ENCODE measurements at places on chromosomes 1 and 21.

DNA sequence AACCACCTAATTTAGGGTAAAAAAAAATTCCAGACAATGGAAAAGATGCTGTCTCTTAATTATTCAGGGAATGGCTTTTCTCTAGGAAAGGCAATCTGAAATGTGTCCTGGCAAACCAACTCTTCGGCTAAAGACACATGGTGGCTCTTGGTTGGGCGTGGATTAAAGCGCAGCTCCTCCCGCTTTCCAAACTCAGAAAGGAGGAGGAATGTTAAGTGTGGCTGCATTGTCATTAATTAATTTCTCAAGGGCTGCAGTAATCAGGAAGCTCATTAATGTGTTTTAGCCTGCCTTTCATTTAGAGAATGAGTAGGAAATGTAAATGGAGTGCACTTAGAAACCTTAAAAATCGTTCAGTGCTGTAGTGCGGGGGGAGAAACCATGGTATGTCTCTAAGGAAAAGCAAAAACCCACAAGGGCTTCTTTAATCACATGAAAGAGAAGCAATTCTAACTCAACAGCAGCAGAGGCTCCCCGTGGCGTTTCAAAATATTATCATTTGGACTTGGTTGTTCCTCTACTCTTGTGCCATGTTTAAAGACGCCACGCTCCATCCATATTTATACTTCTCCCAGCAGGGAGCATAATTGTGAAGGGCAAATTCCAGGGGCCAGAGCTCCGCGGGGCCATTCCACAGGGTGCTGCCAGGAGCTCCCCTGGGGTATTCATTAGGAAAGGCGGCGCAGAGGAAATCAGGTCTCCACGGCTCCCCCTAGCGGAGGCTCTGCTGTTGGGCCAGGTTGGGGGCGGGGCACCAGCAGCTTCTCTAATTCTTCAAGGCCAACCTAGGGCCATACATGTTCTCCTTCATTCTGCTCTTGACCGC, 91.9 kb upstream of the SSX2IP start:
- DNase-seq, result peak; percentile 46

DNA sequence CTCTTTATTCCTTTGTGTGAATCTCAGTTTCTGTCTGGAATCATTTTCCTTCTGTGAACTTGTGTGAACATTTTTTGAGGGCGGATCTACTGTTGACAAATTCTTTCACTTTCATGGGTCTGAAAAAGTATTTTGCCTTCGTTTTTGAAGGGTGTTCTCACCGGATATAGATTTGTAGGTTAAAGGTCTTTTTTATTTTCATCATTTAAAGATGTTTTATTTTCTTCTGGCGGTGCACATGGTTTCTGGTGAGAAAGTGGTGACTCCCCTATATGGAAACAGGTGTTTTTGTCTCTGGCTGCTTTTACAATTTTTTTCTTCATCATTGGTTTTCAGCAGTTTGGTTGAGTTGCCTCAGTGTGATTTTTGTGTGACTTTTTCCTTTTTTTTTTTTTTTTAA, 94.9 kb downstream of the DYRK1A start:
- peak; percentile 57 for DNase-seq

GRCh38 chr21:45282283-45283034, 5.2 kb downstream of the POFUT2 start:
- DNase-seq, result no peak

DNA sequence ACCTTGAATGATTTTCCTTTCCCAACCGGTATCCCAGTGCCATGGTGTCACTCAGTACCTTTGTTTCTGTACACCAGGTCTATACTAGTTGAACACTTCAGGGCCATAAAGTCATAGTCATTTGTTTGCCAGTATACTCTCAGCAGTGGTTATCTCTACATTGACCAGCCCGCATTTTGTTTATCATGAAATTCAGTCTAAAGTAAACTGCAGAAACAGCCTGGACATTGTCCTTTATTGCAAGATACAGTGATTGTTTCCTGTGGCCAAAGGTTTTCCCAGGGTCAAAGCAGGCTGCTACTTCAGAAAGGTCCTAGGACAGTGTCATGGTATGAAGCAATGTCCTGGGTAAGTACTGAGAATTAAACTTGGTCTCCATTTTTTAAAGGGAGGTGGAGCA, 407.4 kb downstream of the RWDD3 start:
- no peak for DNase-seq

GRCh38 chr1:220922951-220923350, 43.7 kb downstream of the HLX start:
- DNase-seq, result no peak

- DNase-seq, result no peak
Observed at GRCh38 chr1:211066781-211067384, 67.1 kb downstream of the KCNH1 start.

DNA sequence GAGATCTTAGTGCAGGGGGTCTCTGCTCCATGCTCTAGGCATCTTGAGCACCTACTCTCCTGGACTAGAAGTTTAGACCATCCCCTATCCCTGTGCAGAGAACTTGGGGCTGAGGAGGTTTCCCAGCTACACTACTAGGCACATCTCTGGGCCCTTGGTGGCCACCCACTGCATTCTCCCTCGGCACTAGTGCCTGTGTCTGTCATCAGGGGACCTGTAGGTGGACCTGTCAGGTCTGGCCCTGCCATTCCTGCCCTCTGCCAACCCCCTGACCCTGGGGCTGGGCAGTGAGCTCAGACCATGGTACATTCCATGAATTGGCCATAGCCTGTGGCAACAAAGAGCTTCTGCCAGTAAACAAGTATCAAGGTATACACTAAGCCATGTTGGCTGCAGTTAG, 269.1 kb downstream of the AKT3 start:
- DNase-seq, result no peak

DNA sequence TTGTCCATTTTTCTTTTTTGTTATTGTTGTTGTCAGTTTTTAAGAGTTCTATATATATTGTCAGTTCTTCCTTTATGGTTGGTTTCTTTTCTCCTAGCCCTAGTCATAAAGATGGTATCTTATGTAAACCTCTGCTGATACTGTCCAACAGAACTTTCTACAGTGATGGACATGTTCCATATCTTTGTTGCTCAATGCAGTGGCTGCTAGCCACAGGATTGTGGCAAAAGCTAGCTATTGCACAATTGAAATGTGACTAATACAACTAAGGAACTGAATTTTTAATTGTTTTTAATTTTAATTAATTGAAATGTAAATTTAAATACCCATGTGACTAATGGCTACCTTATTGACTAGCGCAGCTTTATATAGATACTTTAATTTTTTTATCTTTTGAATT, 411.8 kb upstream of the PTBP2 start:
- peak; percentile 77 for DNase-seq

GRCh38 chr21:29125191-29125590, 5.3 kb upstream of the MAP3K7CL start:
- DNase-seq, result no peak

DNA sequence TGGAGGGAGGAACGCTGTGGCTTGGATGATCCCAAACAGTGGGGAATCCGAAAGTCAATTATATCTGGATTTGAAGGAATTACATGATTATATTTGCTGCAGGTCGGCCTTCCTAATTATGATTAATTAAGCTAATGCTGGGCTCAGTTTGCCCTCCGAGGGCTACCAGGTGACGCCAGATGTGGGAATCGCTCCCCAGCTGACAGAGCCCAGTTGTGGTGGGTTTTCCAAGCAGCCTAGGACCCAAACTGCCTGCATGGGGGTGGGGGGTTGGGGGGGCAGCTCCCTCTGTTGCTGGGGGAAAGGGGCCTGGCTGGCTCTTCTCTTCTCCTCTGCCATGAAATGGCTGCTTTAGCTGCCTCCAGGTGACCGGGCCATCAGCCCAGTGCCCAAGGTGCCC, 147.6 kb upstream of the C1orf174 start:
- DNase-seq, result no peak

- DNase-seq, result no peak
Observed at GRCh38 chr21:37232274-37233018, 34.7 kb downstream of the VPS26C start.

DNA sequence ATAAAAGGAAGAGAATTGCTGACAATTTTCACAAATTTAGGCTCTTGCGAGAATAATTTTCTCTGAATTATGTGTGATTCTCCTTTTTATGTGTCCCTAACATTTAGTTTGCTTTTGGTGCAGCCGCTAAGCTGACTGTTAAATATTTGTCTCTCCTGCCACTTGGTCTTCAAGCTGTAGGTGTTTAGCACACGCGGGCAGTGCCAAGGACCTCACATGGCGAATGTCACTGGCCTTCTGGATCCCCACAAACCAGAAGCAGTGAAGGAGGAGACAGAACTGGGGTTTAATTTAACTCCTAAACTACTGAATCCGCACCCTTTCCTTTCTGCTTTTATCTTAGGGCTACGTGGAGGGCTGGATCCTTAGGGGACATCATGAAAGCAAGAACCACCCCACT, 120.0 kb downstream of the KAZN start:
- no peak for DNase-seq

DNA sequence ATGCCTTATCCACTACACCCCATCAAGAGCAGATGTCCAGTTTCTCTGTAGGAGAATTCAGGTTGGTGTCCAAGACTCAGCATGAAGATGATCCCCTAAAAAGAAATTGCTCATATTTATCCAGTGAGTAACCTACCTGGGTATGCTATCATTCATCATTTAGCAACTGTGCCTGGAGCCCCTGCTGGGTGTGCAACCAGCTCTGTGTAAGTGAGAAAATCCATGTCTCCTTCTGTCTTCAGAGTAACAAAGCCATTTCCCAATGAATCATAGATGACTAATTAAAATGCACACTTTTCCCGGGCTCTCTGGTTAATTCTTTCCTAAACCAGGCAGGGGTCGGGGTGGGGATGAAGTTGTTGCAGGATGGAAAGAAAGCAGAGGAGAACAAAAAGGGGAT, 35.8 kb downstream of the OLFML3 start:
- peak; percentile 28 for DNase-seq

GRCh38 chr1:151584278-151584677, 27.6 kb upstream of the SNX27 start:
- DNase-seq, result no peak

- DNase-seq, result no peak
Observed at GRCh38 chr1:58524353-58524945, 22.1 kb downstream of the OMA1 start.

- DNase-seq, result no peak
Observed at GRCh38 chr21:16837721-16838120, 675.1 kb upstream of the CXADR start.

DNA sequence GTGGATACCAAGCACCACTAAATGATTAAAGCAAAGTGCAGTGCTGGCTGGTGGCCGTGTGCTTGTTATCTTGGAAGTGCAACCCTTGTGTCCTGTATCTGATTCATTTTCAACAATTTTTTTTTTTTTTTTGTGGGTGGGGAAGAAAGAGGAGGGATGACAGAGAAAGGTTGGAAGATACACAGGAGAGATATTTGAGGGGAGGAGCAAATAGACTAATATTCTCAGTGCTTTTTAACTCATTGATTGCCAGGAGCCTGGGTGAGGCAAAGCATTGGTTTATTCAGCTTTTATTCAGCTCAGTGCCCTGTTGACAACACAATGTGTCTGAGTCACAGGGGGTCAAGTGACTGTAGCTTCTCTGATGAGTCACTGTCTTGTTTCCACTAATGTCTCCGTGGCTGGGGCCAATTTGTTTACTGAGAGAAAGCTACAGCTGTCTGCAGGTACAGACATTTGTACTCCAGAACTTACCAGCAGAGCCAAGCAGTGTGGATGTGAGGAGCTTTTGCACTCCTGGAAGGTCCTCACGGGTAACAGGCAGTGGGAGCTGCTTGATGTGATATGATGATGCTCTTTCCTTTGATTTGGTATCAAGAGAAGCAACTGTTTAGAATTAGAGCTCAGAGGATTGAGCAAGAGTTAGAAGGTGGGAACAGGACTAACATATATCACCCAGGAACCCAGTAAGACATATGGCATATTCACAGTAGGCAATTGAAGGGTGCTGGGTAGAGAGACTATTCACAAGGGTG, 23.6 kb upstream of the DNM3 start:
- peak; percentile 82 for DNase-seq

DNA sequence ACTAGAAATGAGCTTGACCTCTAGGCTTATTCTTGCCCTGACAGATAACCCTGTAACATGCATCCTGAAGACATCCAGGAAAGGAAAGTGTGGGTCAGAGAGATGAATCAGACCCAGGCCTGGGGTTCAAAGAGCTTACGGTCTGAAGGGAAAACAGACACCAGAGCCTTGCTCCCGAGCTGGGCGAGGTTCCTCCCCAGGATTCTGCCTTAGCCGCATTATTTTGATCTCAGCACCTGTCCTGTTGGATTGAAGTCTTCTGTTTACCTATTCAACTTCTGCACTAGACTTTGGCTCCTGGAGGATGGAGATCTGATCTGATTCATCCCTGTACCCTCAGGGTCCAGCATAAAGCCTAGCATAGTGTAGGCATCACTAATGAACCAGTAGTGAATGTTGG, 1.9 kb downstream of the CYP4B1 start:
- DNase-seq, result no peak

DNA sequence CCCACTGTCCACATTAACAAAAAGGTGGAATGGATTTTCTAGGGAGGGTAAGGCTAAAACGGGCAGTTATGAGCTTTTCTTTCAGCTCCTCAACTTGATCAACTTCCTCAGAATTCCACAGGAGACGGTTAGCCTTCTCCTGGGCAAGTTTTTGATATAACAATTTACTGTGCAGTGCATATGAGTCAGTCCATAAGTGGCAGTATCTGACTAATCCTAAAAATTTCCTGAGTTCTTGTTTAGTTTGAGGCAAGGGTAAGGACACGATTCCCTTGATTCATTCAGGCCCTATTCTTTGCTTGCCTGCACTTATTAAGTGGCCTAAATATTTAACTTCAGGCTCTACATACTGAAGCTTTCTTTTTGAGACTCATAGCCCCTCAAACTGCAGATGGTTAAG, 6.2 kb upstream of the AADACL3 start:
- peak; percentile 13 for DNase-seq

DNA sequence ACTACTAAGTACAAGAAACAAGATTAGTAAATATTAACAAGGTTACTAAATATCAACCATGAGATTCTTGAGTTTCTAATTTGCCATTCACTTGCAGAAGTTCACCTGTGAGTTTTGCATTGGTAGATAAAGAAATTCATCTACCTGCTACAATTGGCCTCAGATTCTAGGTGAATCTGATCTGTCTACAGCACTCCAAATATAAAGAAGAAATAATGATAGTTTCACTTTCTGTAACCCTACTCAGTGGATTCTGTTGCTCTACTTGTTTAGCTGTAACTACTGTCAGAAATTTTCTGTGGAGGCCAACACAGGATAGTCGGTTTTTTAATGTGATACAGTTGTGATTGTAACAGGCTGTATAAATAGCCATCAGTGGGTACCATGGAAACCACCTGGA, 118.6 kb downstream of the NR5A2 start:
- DNase-seq, result no peak

DNA sequence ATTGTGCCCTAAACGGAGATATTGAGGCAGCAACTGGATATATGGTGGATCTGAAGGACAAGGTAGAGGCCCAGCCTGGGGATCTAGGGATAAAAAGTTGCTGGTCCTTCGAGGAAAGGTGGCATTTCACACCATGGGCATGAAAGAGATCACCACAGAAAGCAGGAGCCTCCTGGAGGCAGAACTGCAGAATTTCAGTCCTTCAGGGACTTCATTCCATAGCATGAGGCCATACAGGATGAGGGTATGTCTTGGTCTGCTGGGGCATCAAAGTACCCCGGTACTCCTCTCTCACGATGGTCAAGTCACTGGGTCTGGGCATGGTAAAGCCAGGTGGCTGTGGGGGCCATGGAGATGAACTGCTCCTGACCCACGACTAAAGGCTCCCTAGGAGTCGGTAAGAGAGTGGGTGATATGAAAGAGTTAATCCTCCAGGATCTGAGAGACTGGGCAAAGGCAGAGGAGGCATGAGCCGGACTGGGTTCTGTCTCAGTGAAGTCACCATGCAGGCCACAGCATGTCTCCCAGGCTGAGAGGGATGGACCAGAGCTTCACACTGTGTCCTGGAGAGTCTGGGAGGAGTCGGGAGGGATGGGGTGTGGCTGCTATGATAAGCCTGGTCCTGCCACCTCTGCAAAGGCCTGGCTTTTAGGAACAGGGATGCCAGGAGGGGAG, 5.8 kb upstream of the SPRR5 start:
- no peak for DNase-seq
